ENCODE measurements at places on chromosomes 2 and 18.

- no peak for DNase-seq
Measured at GRCh38 chr2:162629499-162629898, 209.1 kb downstream of the KCNH7 start.

- DNase-seq = no peak
Measured at GRCh38 chr2:200770847-200771246, 40.9 kb upstream of the BZW1 start.

DNA sequence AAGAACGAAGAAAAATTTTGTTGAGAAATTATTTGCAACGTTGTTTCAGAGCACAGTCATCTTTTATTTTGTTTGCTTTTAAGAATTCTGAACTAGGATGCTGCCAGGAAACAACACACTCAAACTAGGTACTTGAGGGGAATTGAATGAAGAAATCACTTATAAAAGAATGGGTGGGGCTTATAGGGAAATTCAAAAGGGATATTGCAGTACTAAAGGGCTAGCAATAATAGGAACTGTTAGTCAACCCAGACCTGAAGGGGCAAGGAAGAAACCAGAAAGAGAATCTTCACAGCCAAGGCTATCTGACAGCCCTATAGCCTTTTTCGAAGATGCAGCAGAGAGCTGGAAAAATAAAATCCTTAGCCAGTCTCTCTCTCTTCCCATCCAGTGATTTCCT, 179.3 kb downstream of the RPRM start:
- no peak for DNase-seq

DNA sequence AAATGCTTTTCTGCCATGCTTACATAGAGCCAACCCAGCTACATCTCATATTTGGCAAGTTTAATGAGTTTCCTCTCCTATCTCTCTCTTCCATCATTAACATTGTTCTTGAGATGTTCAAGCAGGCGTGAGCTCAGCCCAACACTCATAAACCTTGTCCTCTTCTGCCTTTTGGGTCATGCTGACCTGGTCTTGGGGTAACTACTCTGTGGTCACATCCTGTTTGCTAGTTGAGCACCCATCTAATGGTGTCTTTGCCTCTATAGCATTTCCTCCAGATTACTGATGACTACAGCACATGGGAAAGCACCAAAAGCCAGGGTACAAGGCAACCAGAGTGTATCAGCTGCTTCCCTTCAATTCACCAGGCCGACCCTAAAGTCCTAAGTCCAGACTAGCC, 366.9 kb upstream of the HNRNPA3 start:
- no peak for DNase-seq

DNA sequence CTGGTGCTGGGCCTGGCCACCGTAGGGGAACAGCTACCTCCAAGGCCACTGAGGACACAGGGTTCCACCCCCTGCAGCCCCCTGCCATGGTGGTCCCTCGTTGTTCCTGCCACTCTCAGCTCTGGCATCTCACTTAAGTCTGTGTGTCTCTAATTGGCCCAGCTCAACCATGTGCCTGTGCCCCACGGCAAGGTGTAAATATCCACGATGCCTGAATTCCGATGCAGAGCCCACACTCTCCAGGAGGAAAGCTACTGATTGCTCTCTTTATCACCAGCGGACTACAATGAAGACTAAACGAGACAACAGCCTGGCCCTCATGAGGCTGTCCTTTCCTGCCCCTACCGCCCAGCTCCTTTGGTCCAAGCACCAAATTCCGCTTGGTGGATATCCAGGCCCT, 17.0 kb upstream of the CHRNA1 start:
- DNase-seq = no peak

- no peak for DNase-seq
Measured at GRCh38 chr2:199696048-199696447, 154.9 kb downstream of the FTCDNL1 start.

GRCh38 chr2:181456660-181457120, 496 bp upstream of the ITGA4 start:
- no peak for DNase-seq

GRCh38 chr2:11482473-11483035, 16.6 kb upstream of the E2F6 start:
- DNase-seq = no peak

- DNase-seq = no peak
Measured at GRCh38 chr2:207716056-207716455, 4.6 kb downstream of the CCNYL1 start.

DNA sequence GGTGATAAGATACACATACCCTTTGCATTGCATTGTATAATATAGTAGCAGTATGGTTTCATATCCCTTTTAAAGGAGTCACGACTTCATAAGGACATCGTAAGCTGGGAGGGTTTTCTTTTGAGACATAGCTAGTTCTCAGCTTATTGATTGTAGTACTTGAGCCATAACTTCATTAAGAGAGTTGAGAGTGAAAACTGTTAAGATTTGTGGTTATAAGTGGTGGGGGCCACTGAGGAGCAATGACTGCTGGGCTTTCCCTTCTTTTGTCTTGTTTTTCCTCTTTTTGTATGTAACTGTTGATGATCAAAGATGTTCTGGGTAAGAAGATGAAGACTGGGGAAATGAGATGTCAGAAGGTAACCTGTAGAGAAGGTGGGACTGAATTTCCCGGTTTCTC, 11.0 kb downstream of the EIF5B start:
- no peak for DNase-seq

GRCh38 chr2:207619764-207620203, 5.4 kb downstream of the METTL21A start:
- DNase-seq = no peak

GRCh38 chr2:232971744-232972143, 41.3 kb downstream of the NGEF start:
- no peak for DNase-seq

Measured in COR-L47 (cell line).